NCI-H446 treated with DMSO at 0.1 percent for 48 hours (cell line): ENCODE measurements at places on chromosomes 1 and 21.

DNA sequence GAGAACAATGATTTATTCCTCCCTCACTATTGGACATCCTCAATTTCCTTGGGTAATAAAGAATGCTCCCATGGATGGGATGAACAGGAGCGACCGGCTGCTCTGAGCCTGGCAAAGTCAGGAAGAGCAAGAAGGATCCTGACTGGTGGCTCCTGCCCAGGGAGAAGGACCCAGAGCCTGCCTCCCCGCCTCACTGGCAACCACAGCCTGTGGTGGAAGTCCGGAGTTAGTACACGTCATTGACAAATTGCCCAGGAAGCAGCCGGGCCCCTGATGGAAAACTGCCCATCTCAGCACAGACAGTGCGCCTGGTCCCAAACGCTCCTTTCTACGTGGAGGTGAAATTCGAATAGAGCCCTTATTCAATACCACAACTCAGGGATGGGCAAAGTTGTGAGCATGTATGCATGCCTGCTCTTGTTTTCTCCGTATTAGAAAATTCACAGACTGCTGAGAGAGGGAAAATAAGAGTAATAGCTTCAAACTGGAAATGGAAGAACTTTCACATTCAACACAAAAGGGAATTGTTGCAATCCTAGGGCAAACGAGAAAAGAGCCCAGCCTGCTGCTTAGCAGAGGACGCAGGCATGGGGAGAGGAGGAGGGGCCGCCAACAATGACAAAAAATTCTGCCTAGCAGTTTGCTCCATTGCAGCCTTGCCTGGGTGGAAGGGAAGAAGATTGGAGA, 397.1 kb upstream of the VAMP3 start:
- no peak for DNase-seq

DNA sequence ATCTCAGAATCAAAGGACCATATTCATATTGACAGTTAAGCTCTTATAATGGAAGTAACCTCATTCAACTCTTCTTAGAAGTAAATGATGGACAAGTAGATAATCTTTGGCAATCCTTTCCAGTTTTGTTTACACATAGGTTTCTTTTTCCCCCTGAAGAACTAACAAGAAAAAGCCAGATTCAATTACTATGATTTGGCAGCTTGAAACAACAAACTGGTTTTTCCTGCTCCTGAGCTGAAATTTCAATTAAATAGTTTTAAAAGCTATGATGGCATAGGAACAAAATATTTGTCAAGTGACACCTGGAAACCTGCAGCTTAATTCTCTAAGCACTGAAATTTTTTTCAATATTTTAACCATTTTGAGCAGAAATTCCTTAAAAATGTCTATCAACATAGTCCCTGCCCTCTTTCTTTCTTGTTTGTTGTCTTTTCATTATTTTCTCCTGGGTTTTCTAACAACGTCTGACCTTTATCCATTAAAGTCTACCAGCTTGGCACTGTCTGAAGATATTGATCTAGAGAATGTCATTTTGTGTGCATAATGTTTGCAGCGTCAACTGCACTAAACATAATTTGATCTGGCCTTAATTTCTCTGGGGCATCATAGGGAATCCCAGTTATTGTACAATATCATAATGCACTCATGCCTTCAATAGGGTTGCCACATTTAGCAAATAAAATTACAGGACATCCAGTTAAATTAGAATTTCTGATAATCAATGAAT, 4.0 kb upstream of the SLC35A3 start:
- no peak for DNase-seq

GRCh38 chr1:81213279-81213678, 587.5 kb upstream of the ADGRL2 start:
- DNase-seq: no peak

- DNase-seq: no peak
Measured at GRCh38 chr1:101798417-101798816, 198.3 kb downstream of the OLFM3 start.

- no peak for DNase-seq
Measured at GRCh38 chr1:76274718-76275117, 200.2 kb downstream of the ST6GALNAC3 start.

DNA sequence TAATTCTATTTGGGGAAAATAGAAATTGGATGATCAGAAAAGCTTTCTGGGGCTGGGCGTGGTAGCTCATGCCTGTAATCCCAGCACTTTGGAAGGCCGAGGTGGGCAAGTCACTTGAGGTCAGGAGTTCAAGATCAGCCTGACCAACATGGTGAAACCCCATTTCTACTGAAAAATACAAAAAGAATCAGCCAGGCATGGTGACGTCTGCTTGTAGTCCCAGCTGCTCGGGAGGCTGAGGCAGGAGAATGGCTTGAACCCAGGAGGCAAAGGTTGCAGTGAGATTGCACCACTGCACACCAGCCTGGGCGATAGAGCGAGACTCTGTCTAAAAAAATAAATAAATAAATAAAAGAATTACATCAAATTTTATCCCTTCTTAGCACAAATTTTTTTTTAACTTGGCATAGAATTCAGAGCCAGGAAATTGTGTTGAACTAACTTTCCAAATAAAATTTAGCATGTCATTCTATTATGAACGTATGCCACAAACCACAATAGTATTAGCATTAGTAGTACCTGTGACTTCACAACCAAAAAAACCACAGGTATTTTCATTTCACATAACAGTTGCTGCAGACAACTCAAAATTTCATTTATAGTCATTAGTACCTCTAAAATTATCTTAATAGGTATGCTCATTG, 4.5 kb upstream of the ANKRD13C start:
- DNase-seq: no peak

DNA sequence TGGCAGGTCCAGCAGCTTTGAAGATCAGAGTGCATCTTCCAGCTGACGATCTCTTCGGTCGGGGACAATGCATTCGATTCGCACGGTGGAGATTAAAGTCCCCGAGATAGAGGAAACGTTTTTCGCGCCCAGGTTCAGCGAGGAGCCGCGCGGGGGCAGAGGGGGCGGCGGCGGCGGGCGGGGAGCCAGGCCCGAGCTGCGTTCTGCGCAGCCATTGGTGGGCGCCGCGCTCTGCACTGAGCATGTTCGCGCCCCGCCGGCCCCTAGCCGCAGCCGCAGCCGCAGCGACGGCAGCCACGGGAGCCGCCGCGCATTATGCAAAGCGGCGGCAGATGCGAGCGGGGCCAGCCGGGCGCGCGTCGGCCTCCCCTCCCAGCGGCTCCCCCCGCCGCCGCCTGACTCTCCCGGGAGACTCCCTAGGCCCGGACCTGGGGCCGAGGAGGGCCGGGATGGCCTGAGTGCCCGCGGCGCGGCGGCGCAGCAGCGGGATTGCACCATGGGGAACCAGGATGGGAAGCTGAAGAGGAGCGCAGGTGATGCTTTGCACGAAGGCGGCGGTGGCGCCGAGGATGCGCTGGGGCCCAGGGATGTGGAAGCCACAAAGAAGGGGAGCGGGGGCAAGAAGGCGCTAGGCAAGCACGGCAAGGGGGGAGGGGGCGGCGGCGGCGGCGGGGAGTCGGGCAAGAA, at the start of gene FMN2:
Gene FMN2, plus strand, starts transcription at position 270 of the 687 bp plus-strand sequence. Its CDS starts 227 bp downstream, at position 497.
- DNase-seq: no peak

DNA sequence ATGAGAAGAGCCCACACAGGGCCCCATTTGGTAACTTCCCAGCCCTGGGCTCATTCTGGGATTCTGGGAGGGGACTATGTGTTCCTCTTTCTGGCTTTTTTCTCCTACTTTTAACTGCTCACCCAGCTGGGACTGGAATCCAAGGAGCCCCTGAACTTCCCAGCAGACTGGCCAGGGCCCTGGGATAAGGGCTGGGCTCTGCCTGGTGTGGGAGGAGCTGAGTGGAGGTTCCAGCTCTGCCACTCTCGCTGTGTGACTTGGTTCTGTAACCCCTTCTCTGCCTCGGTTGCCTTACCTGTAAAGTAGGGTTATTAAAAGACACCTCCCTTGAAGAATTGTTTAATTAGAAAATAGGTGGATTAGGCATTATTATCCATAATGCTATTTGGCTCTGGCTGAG, 19.6 kb upstream of the EPB41 start:
- DNase-seq: no peak

- DNase-seq: no peak
Measured at GRCh38 chr1:181135437-181135731, 46.9 kb downstream of the IER5 start.

- DNase-seq: no peak
Measured at GRCh38 chr1:233085566-233085965, 135.2 kb downstream of the NTPCR start.

DNA sequence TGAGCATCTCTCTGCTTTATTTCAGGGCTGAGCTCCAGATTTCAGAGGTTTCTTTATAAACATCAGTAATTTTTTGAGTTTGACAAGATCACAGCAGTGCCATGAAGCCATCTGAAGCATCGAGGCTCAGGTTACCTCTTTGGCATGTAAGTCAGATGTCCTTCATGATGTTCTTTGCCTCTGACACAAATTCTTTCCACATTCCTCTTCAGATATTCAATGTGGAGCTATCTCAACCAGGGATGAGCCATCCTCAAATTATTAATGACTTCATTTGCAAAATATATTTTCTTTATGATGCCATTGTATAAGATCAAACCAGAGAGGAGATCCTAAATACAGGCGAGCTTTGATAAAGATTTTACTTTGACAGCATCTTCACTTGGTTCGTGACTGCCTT, 256.7 kb downstream of the COL11A1 start:
- DNase-seq: no peak

DNA sequence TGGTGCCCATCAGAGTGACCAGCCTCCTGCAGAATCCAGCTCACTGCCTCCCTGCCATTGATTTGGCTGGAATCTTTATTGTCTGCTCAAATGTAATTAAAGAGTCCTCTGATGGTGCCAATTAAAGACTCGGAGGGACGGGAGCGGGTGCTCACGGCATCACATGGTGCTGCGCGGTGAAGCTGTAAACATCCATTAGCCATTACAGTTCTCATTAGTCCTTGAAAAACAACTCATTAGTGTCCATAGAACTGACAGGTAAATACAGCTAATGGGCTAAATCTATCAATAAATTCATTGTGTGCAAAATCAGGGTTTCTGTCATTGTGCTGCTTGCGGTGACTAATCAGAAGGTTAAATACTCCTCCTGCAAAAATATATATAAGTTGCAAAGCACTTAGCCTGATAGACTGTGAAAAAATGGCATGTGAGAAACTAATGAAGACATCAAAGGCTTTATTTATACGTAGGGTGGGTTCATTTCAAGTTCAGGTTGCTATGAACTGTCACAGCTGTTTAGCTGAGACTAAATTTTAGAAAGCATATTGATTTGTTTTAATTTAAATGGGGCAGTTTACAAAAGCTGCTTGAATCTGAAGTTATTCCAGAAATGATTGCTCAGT, 289.8 kb upstream of the POU3F1 start:
- no peak for DNase-seq

GRCh38 chr1:43984855-43985254, 5.8 kb downstream of the B4GALT2 start:
- DNase-seq: no peak

- no peak for DNase-seq
Measured at GRCh38 chr1:69511426-69512192, 56.1 kb upstream of the LRRC7 start.

- DNase-seq: no peak
Measured at GRCh38 chr21:46472246-46472645, 13.6 kb downstream of the DIP2A start.

- no peak for DNase-seq
Measured at GRCh38 chr21:42312626-42313104, 2.5 kb downstream of the TFF3 start.

DNA sequence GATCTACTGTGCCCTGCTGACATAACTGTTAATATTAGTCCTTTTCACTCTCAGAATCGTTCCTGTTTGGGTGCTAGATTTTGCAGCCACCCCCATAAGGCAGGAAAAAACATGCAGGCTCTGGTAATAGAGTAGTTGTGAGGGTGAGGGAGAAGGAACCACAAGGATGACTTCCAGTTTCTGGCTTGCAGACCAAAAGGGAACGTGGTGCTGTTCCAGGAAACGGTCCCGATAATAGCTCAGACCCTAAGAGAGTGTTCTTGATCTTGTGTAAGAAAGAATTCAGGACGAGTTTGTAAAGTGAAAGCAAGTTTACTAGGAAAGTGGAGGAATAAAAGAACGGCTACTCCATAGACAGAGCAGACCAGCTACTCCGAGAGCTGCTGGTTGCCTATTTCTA, 50.7 kb upstream of the RHOU start:
- DNase-seq: no peak

GRCh38 chr1:198865319-198865718, 226.5 kb downstream of the PTPRC start:
- no peak for DNase-seq

- DNase-seq: no peak
Measured at GRCh38 chr21:42525029-42525581, 11.5 kb downstream of the SLC37A1 start.

DNA sequence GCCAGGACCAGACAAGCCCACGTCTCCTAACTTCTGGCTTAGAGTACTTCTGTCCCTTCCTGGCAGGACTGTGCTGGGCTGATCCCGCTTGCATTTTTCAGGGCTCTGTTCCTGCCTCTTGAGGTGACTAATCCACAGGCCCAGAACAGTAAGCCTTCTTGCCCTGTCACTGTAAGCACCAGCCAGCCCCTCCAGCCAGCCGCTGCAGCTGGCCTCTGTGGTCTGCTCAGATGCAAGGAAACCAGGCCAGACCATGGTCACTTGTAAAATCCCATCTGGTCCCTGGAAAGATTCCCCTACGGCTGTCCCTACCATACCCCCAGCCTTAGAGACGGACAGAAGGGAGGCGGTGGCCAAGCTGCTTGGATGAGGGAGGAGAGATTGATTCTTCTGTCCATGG, 74.2 kb downstream of the KIRREL1 start:
- no peak for DNase-seq

GRCh38 chr1:14561014-14561693, 37.3 kb upstream of the KAZN start:
- DNase-seq: no peak

DNA sequence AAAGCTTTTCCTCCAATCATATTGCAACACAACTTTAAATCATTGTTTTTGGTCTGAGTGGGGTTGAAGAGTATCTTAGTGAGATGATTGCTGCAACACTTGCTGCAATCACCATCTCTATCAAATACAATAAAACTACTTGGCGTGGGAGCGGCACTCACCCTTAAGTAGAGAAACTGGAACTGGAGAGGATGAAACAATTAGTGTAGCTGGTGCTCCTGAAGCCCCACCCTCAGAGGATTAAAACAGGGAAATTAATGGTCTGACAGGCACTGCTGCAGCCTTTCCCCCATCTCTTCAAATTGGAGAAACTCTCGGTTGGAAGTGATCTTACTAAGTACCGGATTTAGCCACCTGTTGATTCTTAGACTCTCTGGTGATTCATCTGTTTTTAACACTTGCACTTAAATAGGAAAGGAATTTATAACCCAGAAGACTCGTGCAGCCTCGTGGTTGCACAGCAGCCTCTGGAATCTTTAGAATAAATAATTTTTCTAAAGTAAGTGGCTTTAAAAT, 80.5 kb upstream of the KIF26B start:
- DNase-seq: no peak

- no peak for DNase-seq
Measured at GRCh38 chr1:8217011-8217711, 100.8 kb upstream of the SLC45A1 start.

- no peak for DNase-seq
Measured at GRCh38 chr1:109096120-109096519, 5.6 kb downstream of the TMEM167B start.
